ENCODE measurements at places on chromosomes 7 and 10.
A peak's percentile ranks its signal among the peaks of the same experiment; 100 is the strongest.

DNA sequence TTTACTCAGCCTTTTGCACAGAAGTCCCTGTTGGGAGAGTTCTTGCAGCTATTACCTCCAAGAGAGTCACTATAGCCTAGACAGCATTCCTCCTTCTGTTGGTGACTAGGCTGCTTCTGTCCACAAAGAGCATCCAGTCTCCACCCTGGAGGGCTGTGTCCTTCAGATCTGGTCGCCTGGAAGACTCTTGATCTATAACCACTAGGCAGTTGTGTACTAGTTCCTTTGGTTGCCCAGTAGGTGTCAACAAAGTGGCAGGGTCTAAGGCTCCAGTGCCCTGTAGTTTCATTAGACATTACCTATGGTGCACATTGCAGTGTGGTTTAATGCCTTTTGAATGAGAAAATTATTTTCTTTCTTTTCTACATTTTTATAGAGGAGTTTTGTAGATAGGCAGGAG is 11.3 kb upstream of the AKR1C2 start:
- no peak for DNase-seq

GRCh38 chr7:738723-739454 is 11.8 kb upstream of the PRKAR1B start:
- DNase-seq = no peak

GRCh38 chr7:17952387-17952786 is 12.1 kb upstream of the SNX13 start:
- DNase-seq = no peak

DNA sequence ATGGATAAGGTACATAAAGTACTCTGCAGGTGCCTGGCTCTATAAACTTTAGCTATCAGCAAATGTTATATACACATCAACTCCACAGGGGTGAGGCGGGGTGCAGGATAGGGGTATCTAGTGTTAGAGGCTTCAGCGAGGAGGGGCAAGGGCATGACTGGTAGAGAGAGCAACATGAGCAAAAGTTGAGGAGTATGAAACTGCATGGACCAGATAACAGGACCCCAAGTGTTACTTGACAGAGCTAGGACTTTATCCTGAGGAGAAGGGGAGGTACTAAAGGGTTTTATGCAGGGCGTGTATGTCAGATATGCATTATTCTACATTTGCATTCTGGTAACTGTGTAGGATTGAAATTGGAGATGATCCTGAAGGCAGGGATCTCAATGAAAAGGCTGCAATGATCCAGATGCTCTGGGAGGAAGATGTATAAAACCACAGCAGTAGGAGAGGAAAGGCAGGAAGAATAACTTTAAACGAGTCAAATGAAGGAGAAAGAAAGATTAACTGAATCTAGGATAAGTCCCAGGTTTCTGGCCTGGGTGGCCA is 109.8 kb upstream of the FAM133B start:
- no peak for DNase-seq

DNA sequence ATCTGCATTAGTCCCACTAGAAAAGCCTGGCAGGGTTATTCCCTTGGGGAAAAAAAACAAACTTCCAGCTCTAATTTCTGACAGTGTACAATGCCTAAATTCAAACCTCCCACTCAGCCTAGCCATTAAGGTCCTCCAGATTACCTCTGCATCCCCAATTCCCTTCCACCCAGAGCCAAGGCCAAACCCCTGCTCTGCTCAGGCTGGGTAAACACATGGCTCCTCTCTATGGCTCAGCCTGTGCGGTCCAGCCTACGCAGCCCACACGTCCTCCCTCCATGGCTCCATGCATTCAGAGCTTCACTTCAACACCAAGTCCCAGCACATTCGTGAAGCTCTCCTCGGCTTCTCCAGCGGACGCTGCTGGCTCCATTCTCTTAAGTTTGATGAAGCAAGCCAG is 5.2 kb downstream of the DLG5 start:
- no peak for DNase-seq

- DNase-seq = no peak
Observed at GRCh38 chr7:128739990-128740682, 977 bp downstream of the CALU start.

GRCh38 chr7:30971440-30971839 is 7.7 kb downstream of the GHRHR start:
- no peak for DNase-seq

GRCh38 chr10:129156406-129156805 is 310.6 kb upstream of the MGMT start:
- DNase-seq = no peak

DNA sequence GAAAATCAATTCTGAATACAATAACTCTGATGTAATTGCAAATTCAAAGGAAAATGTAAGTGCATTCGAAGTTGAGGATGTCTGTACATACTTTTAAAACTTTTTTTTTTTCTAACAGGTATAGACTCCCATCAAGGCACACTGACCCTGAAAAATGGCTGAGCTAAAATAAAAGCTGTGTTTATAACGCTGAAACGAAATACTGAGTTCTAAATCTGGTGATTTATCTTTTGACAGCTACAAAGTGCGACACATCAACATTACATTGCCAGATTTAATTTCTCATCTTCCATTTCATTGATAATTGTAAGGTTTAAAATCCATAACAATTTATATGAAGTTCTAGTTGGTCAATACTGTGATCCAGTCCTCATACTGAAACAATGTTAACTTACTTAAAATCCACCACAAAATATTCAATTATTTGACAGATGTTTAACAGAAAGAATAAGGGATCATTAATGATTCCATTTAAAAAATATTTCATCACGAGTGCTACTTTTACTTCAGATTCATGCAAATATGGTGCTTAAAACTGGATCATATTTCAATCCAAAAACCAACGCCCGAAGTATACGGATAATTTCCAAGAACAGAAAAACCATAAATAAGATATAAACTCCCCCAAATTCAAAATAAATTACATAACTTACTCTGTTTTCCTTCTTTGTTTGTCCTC is 1.4 kb downstream of the RAB11FIP2 start:
- DNase-seq = no peak

DNA sequence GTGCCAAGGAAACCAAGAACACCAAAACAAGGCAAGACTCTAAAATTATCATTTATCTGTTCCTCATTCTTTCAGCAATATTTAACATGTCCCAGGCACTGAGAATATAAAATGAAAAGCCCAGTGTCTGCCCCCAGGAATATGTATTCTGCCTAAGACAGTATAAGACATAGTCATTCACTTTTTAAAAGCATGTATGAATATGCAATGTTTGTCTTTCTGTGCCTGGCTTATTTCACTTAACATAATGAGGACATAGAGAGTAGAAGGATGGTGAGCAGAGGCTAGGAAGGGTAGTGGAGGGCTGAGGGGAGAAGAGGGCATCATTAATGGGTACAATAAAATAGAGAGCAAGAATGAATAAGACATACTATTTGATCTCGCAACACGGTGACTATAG is 44.6 kb upstream of the BET1 start:
- DNase-seq = no peak

DNA sequence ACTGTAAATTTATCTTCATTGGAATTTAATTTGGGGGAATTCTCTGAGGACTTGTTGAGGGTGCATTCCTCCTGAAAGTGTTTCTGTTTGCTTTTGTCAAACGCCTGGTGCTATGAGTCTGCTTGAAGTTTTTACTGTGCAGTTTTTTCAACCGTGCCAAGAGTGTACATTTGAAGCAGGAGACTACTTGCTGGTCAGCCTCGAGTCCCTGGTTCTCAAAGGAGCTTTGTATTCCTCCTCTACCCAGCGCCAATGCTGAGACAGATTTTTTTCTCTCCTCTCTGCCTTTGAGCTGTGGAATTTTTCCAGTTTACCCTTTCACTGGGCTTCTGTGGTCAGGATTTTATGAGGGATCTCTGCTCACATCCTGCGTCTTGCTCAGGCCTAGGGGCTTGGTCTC is 62.1 kb downstream of the NPY start:
- DNase-seq = no peak

DNA sequence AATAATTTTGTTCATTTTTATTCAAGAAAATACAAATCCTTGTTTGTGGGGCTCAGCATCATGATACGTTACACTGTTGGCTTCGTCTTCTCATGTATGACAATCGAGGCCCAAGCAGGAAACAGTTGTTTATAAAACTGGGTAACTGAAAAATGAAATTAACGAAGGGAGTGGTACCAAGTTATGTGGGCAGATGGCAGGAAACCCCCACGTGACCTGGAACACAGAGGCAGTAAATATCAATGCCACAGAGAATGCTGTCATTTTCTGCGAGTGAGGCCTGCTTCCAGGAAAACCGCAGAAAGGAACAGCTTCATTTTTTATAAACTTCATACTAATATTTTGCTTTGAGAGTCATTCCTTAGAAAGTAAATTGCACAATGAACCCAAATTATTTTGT is 201.0 kb upstream of the ADARB2 start:
- DNase-seq = peak; percentile 31

- no peak for DNase-seq
Observed at GRCh38 chr7:133863362-133864061, 263.6 kb upstream of the LRGUK start.

DNA sequence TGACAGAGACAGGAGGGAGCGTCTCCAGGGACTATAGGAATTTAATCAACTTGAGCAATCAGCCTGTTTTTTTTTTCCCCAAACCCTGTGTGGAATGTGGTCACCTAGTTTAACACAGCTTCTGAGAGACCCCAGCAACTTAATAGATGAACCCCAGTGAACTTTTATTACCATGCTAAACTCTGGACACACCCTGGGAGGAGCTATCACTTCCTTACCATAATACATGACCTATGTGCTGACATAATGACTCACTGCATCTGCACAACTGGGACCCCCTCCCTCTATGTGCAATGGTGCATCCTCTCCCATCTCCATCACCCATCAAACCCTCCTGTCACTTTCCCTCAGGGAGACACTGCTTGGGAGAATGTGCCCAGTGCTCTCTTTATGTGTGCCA is 83.7 kb downstream of the EPC1 start:
- no peak for DNase-seq

DNA sequence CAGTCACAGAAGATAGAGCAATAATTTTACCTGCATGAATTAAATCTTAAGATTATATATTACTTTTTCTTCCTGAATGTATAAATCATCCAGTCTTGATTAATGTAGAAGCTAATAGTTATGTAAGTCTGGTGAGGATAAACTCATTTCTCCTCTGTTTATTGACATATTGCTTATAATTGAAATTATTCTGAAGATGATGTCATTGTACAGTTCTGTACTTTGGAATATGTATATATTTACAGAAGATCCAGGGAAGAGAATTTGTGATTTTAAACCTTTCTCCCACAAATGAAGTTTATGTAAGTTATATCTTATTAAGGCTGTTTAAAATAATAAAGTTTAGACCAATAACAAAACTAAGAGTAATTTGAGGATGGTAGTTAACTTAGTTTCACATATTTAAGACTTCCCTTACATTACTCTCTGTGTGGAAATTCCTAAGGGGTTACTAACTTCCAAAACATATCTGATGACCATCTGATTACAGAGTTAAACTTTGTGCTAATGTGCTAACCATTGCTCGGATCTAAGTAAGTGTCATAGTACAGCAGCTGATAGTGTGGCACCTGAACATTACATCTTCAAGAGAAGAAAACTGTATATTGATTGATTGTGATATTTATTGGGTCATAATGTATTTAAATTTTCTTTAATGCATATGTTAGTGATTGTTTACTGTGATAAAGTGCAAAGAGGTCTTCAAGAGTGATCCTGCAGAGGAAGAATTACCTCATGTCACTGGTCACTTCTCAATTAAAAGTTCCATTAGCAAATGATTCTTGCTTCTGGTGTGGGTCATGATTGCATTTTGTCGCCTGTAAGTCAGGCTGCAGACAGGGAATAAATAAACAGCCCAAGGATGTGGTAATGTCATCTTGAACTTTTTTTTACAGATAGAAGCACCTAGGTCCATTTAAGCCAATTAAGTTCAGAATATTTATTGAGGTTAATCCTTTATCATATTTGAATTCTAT is 96.9 kb downstream of the UBE3C start:
- DNase-seq = no peak

- DNase-seq = no peak
Observed at GRCh38 chr10:31635415-31636065, 293.1 kb downstream of the ARHGAP12 start.

DNA sequence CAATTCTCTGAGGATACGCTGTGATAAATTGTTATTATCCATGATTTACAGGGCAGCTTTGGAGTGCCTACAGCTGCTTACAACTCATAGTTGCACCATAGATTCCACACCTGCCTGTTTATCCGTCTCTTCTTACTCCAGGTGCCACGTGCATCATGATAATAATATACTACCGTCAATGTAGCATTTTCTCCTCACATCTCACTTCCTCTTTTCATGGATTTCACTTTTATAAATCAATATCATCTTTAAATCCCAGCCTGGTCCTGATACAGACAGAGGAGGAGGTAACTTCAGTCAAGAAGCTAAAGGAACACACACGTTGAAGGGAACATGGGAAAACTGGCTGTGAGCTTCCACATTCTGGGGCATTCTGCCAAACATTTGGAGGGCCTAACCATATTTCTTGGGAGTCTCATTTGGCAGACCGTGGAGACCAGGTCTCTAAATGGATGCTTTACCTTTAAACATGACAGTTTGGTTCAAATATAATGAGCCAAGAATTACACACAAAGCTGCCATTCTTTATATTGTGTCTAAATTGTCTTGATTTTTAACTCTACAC is 2.4 kb downstream of the CH25H start:
- DNase-seq = no peak

GRCh38 chr10:65341323-65341925 is 1584.4 kb upstream of the LRRTM3 start:
- no peak for DNase-seq

DNA sequence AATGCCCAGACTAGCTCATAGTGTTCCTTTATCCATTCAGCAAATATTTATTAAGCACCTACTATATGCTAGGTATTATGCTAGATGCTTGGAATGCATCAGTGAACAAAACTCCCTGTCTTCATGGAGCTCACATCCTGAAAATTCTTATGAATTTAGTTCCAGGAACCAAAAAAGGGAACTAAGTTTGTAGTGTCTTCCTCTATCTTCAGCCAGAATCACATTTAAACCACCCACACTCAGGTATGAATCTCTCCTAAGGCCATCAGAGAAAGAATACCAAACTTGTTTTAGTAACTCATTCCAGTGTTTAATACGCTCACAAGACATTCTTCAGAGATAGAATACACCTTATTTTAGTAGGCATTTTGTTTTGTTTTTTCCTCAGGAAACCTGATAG is 10.1 kb upstream of the EGR2 start:
- no peak for DNase-seq

DNA sequence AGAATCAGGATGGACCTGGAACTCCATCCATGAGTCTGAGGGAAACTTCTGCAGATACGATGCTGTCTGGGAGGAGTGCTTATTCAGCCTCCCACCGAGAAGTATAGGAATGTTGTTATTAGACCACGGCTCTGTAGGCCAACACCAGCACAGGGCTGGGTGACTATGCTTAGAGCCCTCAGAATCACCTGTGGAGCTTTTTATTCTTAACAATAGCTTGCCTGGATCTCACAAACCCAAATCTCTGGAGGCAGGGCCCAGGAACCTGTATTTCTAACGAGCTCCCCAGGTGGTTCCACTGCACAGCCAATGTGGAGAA is 55.6 kb upstream of the ARID5B start:
- no peak for DNase-seq

Data from stimulated activated CD8-positive, alpha-beta memory T cell treated with anti-CD3 and anti-CD28 coated beads, Interleukin-7, amount 100 ng/mL, for 24 hours (primary cell).